ENCODE measurements at places on chromosomes 2 and 18. TPM values are rescaled to one million over a fixed set of nuclear protein-coding genes. Genes with fewer than 3 reads are reported as not detected.

GRCh38 chr2:96156011-96156820 is 11.0 kb upstream of the DUSP2 start:
- DNase-seq: peak; percentile 82

Gene DNAJB2
- total RNA-seq: 52.4 TPM

Gene CAPN13
- not detected for total RNA-seq

- DNase-seq: peak; percentile 12
These were observed 183.8 kb downstream of the MYCN start for GRCh38 chr2:16123856-16124780.

Gene CYP27A1
- total RNA-seq: not detected

Gene TUBA4A
- total RNA-seq: 235 TPM

Gene ABHD1
- total RNA-seq: 0.23 TPM

Gene ZBTB7C
- total RNA-seq: 0.56 TPM

DNA sequence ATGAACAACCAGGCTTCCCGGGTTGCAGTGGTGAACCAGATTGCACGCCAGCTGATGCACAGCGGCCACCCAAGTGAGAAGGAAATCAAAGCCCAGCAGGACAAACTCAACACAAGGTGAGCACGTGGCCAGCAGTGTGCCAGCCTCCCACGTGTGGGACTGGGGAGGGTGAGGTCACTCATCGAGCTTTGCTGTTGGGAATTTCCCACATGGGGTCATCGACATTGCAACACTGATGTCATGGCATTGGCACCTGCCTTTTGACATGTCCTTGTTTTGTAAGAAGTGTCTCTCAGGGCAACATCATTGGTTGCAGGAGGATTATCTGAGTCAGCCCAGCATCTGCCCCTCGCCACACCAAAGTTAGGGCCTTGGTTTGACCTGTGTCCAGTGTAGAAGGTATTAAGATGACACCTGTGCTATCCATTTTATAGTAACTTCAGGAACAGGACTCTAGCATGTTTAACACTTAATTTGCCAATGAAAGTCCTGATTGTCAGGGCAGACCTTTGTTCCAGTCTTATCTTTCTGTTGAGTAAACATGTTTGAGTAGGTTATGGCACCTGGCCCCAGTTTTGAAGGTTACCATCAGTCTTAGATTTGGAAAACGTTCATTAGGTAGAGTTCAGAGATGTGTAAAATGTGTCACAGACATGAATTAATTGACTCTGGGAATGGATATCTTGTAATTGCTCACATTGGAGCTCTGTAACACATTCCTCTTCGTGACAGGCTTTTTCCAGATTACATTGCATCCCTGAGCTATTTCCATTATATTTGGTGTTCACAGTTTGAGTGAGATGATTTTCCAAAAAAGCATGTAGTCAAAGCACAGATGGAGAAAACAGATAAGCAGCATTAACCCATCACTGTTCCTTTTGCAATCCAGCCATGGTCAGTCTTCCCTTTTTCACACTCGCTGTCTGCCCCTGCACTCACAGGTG is 93.3 kb upstream of the EML6 start:
- no peak for DNase-seq

- DNase-seq: no peak
These were observed 167.4 kb downstream of the NCK2 start for GRCh38 chr2:105912081-105912480.

Gene SLC38A11
- total RNA-seq: not detected

DNA sequence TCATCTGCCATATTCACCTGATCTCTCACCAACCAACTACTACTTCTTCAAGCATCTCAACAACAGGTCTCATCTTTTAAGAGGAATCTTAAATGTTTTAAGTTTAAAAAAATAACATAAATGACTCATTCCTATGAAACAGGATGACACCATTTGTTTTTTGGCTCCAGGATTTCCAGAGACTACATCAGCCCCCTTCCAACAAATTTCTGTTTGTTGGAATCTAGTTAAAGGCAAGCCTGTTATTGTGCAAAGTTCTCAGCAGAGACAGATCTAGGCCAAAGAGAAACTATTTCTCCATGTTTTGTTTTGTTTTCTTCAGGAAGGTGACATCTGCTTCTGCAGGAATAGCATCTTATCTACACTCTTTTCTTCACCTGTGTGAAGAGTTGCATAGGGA is 204.8 kb upstream of the SH3BP4 start:
- DNase-seq: no peak

GRCh38 chr2:121994238-121995206 is 239.1 kb downstream of the TSN start:
- DNase-seq: no peak

- DNase-seq: no peak
These were observed 129.2 kb upstream of the MEIS1 start for GRCh38 chr2:66305718-66306117.

DNA sequence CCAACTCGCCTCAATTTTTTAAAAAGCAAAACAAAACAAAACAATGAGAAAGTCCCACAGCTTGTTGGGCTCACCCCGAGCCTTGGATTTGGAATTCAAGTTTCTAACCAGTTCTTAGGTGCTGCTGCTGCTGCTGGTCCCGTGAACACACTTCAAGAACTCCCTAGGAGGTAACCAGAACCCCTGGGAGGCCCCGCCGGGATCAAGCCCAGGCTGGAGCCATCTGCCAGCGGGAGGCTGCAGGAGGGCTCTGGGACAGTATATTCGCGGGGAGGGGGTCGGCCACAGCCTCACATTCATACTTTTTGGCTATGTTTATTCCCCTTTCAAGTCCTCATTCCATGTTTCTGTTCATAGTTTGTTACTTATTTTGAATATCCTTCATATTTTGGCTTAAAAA is 223.4 kb downstream of the TFCP2L1 start:
- no peak for DNase-seq

DNA sequence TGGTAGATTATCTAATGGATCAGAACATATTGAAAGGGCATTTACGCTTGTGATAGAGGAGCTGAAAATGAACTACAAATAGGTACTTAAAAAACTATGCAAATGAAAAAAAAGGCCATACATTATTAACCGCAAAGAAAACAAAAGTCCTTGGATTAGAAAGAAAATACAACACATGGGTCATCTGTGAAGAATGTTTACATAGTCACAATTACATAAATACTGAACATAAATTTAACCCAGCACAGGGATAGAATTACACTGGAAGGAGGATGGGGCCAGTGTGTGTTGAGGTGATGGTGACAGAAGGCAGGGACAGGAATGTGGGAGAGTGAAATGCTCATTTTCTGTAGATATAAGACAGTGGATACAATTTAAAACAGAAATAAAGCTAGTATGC is 6.6 kb downstream of the NTSR2 start:
- no peak for DNase-seq

- DNase-seq: no peak
These were observed 124.9 kb downstream of the PRKCE start for GRCh38 chr2:45776160-45776955.

- DNase-seq: no peak
These were observed 949.9 kb upstream of the NRXN1 start for GRCh38 chr2:51981783-51982182.

- DNase-seq: no peak
These were observed 34.2 kb downstream of the GRHL1 start for GRCh38 chr2:9985531-9986328.

Gene THSD7B
- total RNA-seq: not detected

DNA sequence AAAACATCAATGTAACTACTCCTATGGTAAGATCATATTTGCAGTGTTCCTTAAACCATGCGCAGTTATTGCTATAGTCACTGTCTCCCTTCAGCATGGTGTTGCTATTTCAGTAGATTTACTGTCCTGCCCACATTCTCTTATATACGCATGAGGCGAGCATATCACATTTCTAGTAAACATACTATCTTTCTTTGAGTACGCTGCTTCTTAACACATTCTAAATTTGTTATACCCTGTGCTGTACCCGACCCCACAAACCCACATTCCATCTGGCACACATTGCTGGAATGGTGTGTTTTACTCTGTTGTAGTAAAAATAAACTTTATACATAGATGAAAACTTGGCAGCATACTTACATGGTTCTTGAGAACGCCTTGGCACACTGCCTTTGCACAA is 163.3 kb downstream of the QPCT start:
- no peak for DNase-seq

DNA sequence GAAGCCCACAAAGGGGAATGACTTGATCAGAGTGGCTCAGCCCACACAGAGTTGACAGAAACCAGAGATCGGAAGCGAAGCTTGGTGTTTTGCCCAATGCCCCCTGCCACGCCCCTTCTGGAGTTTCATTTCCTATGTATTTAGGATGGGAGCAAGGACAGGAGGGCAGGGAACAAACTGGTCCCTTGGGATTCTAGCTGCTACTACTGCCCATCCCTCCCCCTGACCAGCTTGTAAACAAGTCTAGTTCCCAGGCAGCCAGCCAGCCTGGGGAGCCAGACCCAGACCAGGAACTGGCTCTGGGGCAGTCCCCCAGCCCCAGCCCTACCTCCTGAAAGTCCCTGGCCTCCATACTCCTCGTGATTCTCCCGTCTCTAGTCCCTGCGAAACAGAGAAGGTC is 8.3 kb downstream of the WNT6 start:
- DNase-seq: no peak

DNA sequence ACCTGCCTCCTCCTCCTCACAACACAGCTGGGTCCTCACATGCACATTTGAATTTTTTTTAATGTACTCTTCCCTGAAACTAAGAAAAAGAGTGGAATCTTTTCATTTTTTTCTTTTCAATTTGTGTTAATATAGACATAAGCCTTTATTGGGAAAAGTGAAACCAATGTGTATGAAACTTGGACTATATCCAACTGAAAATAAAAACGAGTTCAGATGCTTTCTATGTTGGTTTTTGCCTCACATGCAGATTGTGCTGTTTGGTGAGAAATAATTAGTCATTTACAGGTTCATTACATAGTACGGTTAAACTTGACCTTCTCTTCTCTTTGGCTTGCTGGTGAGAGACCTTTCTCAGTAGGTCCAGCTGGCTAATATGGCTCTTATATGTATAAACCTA is 515.2 kb upstream of the FANCL start:
- DNase-seq: no peak

Gene MOGAT1
- not detected for total RNA-seq

- no peak for DNase-seq
These were observed 63.4 kb downstream of the MREG start for GRCh38 chr2:215949991-215950404.

Gene AQP12A
- total RNA-seq: not detected

- no peak for DNase-seq
These were observed 47.5 kb downstream of the ZNF638 start for GRCh38 chr2:71379086-71379485.

Gene ITGB6
- total RNA-seq: not detected

Gene ANKRD29
- total RNA-seq: not detected

DNA sequence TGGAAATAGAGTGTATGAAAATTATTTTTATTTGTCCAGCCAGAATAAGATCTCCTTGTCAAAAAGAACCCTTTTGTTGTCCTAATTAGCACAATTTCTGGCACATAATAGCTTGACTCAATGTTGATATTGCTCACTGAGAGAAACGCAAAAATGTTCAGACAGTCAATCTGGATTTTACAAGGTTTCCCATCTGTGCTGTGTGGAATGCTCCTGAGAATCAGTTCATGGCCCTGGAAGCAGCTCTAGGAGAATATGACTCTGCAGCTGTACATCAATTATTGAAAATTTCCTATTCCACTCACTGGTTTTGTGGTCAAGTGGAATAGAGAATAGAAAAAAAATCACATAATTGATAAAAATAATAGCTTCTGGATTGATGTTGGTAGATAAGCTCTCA is 1582.9 kb upstream of the NXPH2 start:
- no peak for DNase-seq

Gene NEMP2
- total RNA-seq: 16.4 TPM

DNA sequence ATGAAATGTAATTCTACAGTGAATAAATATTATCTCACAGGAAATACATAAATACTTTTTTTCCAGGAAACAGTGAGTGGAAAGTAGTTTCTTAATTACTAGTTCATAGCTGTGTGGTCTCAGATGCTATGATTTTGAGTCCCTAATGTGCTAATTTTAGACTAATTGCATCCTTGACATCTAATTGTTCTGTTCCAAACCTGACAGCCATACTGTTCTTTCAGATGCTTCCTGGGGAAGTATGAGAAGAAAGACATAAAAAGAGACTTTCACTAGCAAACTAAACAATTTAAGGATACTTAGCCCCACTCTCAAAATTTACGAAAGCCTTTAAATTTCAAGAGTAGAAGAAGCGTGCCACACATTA is 350.9 kb upstream of the CDH20 start:
- DNase-seq: no peak

GRCh38 chr2:178273787-178274360 is 79.6 kb downstream of the OSBPL6 start:
- no peak for DNase-seq

Gene SERTAD2
- 24.6 TPM for total RNA-seq

Gene LYG2
- not detected for total RNA-seq

- no peak for DNase-seq
These were observed 1679.0 kb downstream of the SUCLG1 start for GRCh38 chr2:82780050-82780449.

- no peak for DNase-seq
These were observed 474.2 kb upstream of the FANCL start for GRCh38 chr2:58715344-58715743.

GRCh38 chr18:13541621-13542519 is 184.5 kb downstream of the FAM210A start:
- DNase-seq: no peak

DNA sequence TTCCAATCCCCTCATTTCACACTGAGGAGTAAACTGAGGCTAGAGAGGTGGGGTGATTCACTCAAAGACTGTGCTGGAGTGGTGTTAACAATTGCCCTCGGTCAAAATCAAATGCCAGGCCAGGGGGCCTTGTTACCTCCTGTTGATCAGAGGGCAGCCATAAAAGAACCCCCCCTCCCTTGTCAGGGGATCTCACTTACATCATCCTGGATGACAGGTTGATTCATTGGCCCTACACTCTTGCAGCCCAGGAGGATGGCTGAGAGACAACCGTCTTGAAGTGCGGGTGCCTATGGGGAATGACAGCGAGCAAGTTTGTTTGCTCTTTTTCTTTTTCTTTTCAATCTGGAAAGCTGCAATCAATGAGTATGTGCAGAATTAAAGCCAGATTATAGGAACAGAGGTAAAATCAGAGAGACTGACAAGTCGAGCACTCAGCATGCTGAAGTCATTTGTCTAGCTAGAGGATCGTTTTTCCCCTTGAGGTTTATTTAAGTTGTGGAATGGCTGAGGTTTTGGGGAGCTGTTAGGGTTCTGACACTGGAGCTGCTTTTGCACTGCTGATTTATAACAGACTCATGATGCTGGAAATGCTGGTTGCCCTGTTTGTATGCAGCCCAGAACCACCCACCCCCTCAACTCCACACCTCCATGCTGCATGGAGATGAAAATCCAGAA is 26.4 kb upstream of the NRP2 start:
- DNase-seq: no peak

Gene COLEC12
- total RNA-seq: not detected

GRCh38 chr2:176132205-176133171 is 3.0 kb downstream of the HOXD8 start:
- DNase-seq: peak; percentile 70

Gene PTPRN
- 0.07 TPM for total RNA-seq
